ENCODE measurements at places on chromosomes 3 and 15.
A peak's percentile ranks its signal among the peaks of the same experiment; 100 is the strongest.

- no peak for DNase-seq
Measured at GRCh38 chr3:184570489-184570888, 8.9 kb downstream of the EPHB3 start.

- DNase-seq: peak; percentile 9
Measured at GRCh38 chr3:194381460-194381875, 11.9 kb upstream of the LRRC15 start.

DNA sequence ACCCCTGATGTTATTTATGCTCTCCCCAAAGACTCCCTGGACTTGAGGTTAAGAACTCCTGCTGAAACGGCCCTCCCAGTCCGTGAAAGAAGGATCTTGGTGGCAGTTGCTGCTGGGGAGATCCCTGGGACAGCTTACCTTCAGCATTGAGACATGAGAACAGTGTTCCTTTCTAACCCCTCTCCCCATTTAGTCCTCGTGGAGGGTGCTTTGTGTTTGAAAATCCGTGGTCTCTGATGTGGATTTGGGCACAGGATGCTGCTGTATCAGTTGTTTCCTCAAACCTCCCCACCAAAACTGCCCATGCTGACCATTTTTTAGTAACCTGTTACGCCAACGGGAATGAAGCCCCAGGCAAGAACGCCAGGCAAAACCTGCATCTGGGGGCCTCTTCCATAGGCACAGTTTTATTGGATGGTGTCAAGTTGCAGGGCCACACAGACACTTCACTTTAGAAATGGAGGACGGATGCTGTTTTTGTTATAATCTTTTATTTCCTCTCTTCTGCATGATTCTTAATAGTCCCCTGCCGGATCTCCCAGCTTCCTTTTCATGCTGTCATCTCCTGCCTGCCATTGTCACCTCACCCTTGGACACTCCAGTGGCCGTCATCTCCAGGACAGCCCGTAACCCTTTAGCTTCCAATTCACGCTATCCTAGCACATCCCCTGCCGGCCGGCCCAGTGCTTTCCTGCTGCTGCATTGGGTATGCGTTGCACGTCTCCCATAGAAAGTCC lies 31.7 kb upstream of the CEMIP start:
- no peak for DNase-seq

DNA sequence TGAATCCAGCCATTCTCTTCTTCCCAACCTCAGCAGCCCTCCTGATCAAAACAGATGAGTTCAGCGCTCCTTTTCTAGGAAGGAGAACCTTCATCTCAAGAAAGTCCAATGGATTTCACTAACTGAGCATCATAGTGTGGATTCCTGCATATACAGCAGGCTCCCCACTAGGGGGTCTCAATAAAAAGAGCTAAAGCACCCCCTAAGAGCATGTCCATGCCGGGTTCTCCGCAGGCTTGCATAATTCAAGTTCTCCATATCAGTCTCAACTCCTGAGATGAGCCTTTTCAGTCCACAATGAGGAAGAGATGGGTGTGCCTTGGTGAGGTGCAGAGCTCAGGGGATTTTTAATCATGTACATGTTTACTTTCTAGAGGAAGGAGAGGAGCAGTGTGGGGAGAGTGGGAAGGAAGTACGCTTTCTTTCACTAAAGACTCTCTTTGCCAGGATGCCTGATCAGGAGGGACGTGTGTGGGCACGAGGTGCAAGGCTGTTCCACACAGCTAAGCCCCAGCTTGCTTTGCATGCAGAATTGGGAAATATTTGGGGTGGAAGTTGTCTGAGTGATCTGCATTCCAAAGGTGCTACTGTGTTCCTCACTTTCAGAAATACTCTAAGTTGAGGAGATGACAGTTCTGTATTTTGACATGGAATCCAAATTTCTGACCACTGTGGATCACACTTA lies 563.5 kb downstream of the OCA2 start:
- DNase-seq: no peak

DNA sequence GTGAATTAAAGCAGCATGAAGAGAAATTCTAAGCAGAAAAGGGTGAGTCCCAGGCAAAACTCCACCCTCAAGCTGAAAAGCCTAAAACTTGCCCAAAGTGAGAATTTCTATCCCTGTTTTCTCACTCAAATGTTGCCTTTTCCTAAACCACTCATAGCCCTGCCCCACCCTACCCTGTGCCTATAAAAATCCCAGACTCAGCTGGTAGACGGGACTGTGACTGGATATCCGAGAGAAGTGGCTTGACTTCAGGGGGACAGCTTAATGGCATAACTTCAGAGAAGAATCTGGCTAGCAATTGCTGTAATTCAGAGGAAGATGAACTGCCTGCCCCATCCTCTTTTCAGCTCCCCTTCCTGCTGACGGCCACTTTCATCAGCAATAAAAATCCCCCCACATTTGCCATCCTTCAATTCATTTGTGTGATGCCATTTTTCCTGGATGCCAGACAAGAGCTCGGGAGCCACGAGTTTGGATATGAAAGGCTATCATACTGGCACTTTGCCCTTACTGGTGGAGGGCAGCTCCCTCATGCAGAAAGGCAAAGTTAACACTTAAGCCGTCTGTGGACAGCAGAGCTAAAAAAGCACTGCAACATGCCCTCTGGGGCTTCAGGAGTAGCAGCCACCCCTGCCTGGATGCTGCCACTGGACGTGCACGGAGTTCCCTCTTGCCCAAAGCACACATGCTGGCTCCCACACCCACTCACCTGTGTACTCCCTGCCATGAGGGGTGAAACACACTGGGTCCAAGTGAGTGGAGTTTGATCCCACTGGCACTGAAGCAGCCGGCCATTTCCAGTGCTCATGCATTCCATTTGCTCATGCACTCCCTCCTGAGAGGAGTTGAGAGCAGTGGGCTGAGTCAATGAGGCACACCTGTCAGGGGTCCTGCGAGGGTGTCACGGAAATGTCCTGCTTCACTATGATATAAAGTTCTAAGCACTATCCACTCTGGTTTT lies 670.6 kb downstream of the PLOD2 start:
- DNase-seq: no peak

GRCh38 chr3:179181993-179182551 lies 33.9 kb downstream of the PIK3CA start:
- DNase-seq: peak; percentile 34

DNA sequence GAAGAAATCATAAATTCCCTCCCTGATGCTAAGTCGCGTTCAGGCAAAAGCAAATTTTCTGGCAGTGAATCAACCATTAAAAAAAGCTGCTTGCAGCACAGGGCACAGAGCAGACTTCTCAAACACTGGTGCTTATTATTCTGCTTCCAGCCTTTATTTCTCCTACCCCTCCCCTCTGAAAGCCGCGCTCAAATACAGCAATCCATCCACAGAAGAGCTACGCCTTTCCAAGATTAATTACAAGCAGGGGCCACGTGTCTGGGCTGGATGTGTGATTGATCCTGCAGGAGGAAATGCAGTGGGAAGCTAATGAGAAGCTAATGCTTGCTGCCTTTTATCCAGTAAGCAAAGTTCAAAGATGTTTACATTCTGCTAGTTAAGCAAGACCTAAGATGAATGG lies 134.9 kb upstream of the TOPAZ1 start:
- no peak for DNase-seq

DNA sequence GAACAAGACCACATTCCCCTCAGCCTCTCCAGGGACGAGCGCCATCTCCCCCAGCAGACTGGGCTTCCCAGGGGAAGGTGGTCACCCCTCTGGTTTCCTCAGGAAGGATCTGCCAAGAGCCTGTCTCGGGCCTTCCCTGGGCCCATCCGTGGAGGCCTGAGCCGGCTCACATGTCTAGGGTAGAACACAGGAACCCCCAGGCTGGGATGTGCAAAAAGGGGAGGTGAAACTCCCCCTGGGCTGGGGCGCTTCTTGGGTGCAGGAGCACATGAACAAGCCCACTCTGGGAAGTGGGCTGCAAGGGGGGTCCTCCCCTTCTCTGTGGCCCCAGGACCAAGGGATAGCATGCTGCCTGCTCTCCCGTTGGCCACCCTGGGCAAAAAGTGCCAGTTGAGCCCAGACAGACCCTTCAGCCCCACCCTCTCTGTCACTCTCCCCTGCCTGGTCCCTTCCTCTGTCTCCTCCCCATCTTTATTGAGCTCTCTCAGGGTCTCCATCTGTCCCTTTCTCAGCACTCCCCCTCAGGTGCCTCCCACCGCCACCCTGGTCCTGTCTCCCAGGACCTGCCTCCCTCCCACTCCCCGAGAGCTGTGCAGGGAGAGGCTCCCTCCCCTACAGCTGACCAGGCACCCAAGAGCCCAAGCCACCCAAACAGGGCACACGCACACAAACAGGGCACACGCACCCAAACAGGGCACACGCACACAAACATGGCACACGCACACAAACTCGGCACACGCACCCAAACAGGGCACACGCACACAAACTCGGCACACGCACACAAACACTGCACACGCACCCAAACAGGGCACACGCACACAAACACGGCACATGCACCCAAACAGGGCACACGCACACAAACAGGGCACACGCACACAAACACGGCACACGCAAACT lies 864 bp downstream of the SEMA3G start:
- DNase-seq: no peak

GRCh38 chr3:149702691-149703441 lies 45.0 kb upstream of the WWTR1 start:
- peak; percentile 90 for DNase-seq

DNA sequence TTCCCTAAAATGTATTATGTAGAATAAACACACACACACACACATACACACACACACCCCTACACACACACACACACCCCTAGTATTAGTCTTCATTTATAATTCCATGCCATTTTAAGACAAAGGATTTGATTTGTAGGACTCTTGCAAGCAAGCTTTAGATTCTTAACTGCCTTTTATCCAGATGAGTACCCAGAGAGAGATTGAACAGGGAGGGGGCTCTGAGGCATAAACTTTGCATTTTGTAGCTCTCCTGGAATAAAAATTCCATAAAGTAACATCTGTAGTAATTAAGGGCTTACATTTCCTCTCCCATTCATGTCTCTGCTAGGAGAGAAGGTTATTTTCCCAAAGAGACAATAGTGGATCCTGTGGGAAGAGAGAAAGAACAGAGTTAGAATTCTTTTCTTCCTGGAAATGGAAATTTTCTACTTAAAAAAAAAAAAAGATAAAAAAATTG lies 479.4 kb downstream of the RBMS3 start:
- no peak for DNase-seq

DNA sequence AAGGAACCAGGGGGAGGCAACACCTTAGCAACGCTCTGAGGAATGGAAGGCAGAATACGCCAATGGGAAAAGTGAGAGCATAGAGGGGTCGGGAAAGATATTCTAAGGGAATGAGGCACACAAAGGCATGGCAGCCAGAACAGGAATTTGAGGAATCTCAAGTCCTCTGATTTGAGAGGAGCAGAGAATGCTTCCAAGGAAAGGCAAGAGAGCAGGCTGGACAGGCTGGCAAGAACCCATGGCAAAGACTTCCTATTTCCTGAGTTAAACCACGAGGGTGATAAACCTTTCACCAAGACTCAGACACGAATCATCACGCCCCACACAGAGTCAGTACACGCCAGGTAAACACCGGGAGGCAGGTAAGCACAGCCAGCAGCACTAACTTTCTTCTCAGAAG lies 109.8 kb downstream of the IGF2BP2 start:
- peak; percentile 74 for DNase-seq

- no peak for DNase-seq
Measured at GRCh38 chr3:133254151-133254550, 145.7 kb upstream of the BFSP2 start.

DNA sequence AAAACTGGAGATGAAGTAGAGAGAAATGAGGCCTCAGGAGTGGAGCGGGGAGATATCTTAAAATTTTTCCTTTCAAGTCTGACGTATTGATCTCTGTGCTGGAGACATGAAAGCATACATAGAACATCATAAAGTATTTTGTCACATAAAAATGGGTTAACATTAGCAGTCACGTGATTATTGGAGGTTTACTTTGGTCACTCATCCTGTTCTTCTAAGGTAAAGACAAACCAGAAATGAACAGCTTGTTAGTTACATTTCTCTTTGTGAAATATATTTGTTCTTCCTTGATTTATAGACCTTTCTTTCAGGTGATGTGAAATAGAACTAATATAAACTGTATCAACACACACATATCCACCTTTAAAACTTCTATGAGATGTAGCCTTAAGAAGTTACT lies 324.1 kb downstream of the SQOR start:
- DNase-seq: no peak

- DNase-seq: no peak
Measured at GRCh38 chr3:128455116-128455515, 11.6 kb downstream of the DNAJB8 start.

DNA sequence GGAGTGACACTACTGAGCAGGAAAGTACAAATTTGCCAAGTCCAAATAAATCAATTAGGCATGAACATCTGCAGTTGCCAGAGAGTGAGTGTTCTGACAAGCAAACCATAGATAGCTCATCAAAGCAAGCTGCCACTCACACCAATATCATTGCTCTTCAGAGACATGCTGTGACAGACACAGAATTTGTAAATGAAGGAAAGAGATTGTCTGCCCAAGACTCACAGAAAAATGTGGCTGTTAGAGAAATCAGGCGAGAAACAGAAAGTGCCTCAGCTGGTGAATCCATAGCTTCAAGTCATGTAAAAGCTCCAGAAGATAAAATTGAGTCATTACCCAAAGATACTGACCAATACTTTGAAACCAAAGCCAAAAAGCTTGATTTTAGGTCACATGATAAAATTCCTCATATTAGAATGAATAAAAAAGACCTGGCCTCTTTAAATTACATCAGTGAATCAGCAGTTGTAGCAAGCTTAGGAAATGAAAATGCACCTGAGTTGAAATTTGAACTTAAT lies 50.8 kb downstream of the CRYBG3 start:
- DNase-seq: peak; percentile 33

DNA sequence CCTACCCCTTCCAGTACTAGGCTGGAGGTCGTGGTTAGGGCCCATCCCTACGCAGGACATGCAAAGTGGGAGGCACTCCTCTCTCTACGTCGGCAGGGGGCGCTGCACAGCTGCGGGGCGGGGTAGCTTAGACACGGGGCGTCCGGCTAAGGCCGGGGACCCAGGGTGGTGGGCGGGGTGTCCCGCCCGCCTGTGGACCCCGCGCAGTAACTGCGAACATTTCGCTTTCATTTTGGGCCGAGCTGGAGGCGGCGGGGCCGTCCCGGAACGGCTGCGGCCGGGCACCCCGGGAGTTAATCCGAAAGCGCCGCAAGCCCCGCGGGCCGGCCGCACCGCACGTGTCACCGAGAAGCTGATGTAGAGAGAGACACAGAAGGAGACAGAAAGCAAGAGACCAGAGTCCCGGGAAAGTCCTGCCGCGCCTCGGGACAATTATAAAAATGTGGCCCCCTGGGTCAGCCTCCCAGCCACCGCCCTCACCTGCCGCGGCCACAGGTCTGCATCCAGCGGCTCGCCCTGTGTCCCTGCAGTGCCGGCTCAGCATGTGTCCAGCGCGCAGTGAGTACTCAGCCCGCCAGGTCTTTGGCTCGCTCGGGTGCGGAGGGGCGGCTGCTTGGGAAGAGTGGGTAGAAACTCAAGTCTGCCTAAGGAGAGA lies at the start of gene IL12A:
Gene IL12A (plus strand): TSS at position 219 of the 655 bp plus-strand sequence.
- peak; percentile 37 for DNase-seq
